ENCODE measurements at places on chromosomes 16 and 17. TPM values are rescaled to one million over a fixed set of nuclear protein-coding genes. Genes with fewer than 3 reads are reported as not detected.

The DPEP2 gene
- total RNA-seq, result not detected

The GPR139 gene
- total RNA-seq, result not detected

The CD300A gene
- not detected for total RNA-seq

The UNC13D gene
- total RNA-seq, result under 0.01 TPM

The ZNF750 gene
- total RNA-seq, result not detected

The SLC16A6 gene
- total RNA-seq, result 0.54 TPM

The HOXB7 gene
- total RNA-seq, result 3.3 TPM

- H3K4me3 ChIP-seq, result no peak overlapping the region
- H3K27me3 ChIP-seq, result peaks cover 7% of the 10 kb centered on the region
- H3K4me1 ChIP-seq, result peaks cover 3% of the 10 kb centered on the region
- no peak overlapping the region for H3K27ac ChIP-seq
Measured at GRCh38 chr17:78256707-78257591, 25.5 kb downstream of the TMEM235 start.

DNA sequence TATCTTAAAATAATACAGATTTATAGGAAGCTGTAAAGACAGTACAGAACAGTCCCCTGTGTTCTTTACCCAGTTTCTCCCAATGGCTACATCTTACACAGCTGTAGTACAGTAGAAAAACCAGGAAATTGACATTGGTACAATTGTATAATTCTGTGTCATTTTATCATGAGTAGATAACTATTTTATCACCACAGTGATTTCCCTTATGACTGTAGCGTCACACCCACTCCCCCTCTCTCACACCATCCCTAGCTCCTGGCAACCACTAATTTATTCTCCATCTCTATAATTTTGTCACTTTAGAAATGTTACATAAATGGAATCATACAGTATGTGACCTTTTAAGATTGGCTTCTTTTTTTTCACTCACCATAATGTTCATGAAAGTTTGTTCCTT lies 30.9 kb downstream of the CLTC start:
- peaks cover 56% of the 10 kb centered on the region for H3K36me3 ChIP-seq
- no peak for DNase-seq
- peaks cover 5% of the 10 kb centered on the region for H3K4me1 ChIP-seq
- H3K27me3 ChIP-seq, result no peaks in the 10 kb centered on the region
- no peak overlapping the region for H3K4me3 ChIP-seq

DNA sequence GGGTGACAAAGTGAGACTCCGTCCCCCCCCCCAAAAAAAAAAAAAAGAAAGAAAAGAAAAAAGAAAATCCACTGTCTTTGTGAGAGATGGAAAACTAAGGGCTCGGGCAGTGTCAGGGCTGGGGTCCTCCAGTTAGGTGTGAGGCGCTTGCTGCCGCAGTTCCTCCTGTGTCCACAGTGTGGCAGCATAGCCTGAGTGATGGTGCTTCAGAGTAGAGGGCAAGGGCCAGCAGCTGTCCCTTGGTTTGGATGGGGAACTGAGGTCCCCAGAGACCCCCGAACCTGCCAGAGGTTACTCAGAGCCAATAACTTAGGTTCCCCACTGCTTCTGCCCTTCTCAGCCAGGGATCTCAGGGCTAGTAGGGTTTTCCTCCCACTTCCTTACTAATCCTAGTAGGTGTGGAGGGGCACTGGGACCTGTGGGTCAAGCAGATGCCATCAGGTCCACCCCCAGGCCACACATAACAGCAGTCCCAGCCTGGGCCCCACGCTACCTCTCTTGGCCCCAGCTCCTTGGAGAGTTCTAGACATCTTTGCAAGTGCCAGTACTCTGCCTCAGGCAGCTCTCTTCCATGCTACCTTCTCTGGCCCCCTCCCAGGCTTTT lies 7.9 kb upstream of the LLGL1 start:
- DNase-seq, result peak; percentile 45
- no peak overlapping the region for H3K27ac ChIP-seq
- H3K27me3 ChIP-seq, result no peaks in the 10 kb centered on the region
- H3K4me1 ChIP-seq, result peaks cover 12% of the 10 kb centered on the region

Data from IMR-90 (cell line).